ENCODE measurements at places on chromosomes 2 and 18.

DNA sequence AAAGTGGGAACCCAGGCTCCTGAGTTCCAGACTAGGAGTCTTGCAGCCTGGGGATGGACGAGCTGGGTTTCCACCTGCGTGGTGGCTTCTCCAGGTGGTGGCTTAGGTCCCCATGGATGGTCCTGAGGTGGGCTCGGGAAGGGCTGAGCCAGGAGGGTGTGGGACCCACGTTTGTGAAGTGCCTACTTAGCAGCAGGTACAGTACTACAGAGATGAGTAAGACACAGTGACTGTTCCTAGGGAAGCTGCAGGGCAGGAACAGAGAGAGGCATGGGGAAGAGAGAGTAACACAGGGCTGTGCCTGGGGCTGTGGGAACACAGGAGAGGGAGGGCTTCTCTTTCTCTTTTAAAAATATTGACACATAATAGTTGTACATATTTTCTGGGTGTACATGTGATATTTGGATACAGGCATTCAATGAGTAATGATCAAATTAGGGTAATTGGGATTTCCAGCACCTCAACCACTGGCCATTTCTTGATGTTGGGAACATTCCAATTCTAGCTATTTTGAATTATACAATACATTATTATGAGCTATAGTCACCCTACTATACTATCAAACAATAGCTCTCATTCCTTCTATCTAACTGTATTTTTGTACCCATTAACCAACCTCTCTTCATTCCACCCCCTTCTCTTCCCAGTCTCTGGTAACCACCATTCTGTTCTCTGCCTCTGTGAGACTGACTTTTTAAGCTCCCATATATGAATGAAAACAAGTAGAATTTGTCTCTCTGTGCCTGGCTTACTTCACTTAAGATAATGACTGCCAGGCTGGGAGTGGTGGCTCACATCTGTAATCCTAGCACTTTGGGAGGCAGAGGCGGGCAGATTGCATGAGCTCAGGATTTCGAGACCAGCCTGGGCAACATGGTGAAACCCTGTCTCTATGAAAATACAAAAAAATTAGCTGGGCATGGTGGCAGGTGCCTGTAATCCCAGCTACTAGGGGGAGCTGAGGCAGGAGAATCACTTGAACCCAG lies 15.0 kb downstream of the TOGARAM2 start:
- no peak for DNase-seq

DNA sequence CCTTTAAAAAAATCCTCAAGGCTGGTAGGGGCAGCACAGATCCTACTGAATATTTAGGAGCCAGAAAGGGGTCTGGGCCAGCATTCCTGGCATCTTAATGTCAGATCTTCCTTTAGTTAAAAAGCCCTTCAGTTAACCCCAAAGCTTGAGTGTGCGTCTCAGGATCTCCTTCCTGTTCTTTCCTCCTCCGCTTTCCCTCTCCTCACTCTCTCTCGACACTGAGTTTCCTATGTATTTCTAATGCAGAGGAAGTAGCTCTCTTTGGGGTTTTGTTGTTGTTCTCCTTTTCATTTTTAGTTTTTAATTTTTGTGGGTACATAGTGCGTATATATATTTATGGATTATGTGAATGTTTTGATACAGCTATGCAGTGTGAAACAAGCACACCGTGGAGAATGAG lies 109.9 kb upstream of the COPS8 start:
- DNase-seq = no peak

- DNase-seq = peak; percentile 99
Measured at GRCh38 chr18:43627848-43628530, 350.7 kb upstream of the SYT4 start.

GRCh38 chr2:11705063-11705462 lies 35.1 kb upstream of the NTSR2 start:
- no peak for DNase-seq

- DNase-seq = peak; percentile 73
Measured at GRCh38 chr18:7789856-7790552, 222.9 kb downstream of the PTPRM start.

DNA sequence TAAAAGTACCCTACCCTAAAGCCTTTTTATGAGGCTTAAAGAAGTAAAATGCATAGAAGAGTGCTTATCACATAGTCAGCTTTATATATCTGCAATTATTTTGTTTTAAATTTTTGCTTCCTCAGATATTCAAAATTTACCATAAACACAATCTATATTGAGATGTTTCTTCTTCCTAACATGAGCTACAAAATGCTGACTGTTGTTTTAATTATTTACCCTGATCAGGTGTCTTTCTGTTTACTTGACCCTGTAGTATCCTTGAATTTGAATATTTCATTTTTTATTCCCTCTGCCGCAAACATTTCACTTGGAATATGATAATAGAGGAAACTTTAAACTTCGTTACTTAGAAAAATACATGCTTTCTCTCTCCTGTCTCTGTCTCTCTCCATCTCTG lies 147.9 kb downstream of the TMX3 start:
- no peak for DNase-seq

GRCh38 chr2:23826771-23827170 lies 100.2 kb downstream of the ATAD2B start:
- DNase-seq = no peak

GRCh38 chr2:155633887-155634570 lies 698.5 kb downstream of the NR4A2 start:
- DNase-seq = no peak

DNA sequence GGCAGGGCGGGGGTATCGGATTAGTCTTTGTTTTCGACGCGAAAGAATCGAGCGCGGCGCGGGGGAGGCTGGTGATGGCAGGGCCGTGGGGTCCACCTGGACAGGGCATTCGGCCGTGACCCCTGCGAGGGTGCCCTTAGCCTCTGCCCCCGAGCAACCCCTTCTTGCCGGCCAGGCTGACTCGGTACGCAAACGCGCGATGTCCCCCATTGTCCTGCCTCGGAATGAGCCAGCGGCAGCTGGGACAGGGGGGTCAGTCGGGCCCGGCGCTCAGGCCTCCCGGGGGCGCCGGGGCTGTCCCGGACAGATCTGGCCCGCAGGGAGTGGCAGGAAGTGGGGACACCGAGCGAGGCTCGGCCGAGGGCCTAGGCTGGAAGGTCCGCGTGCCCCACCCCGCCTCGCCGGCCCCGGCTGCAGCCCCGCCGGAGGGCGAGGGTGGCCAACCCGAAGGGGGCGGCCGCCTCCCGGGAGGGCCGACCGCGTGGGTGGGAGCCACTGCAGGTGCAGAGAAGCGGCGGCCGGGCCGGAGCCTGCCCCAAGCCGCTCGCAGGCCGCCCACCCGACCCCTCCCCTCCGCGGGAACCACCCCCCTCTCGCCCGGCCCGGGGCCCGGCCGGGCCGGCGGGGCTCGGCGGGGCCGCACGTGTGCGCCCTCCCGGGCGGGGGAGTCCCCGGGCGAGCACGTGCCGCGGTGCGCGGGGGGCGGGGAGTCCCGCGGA lies at the start of gene TET3:
TSS of gene TET3 (plus strand) at position 708 of the 719 bp plus-strand sequence. CDS start 1,494 bp downstream, outside the sequence.
- DNase-seq = no peak

DNA sequence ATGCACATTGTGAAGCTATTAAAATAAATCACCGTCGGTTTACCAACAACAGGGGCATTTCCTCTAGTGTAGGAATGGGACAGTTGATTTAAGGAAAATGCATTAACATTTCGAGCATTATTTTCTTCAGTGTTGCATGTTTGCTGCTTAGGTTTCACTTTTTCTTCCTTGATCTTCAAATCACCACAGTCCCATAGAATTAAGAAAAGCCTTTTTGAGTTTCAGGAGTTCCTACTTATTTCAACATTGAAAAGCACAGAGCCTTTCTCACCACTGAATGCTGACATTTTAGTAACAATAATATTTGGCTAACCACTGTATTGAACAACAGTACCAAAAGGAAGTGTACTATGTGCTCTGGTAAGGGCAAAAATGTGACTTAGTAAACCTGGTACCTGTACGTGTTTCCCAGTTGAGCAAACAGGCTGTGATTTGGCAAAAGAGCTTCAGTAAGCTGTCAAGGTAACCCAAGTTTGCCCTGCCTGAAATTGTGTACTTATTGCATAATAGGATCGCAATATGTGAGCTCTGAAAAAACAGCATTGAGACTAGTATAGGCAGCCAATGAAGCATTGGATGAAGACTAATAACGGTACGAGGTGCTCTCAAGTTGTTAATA lies 2.2 kb downstream of the LRRTM4 start:
- no peak for DNase-seq

DNA sequence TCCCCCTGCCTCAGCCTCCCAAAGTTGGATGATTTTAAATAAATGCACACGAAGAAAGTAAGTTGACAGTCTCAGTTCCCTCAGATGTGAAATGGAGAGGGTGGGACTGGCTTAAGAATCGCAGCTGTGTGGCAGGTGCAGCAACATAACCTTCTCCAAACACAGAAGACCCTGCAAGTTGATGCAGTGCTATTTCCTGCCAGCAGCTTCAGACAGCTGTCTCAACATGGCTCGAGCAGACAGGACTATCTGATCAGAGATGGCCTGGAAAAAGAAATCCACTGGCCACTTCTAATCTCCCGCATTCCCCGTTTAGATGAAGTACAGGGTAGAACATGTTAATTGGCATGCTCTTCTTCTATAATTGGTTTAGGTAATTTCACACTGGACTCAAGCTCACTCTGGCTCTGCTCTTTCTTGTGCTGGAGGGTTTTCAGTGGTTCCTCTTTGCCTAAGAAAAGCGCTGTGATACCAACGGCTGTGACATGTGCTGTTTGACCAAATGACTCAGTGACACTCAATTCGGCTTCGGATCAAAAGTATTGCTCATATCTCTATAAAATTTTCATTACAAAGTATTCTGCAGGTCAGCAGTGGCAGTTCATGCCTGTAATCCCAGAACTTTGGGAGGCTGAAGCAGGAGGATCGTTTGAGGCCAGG lies 40.2 kb downstream of the MYOM1 start:
- no peak for DNase-seq

DNA sequence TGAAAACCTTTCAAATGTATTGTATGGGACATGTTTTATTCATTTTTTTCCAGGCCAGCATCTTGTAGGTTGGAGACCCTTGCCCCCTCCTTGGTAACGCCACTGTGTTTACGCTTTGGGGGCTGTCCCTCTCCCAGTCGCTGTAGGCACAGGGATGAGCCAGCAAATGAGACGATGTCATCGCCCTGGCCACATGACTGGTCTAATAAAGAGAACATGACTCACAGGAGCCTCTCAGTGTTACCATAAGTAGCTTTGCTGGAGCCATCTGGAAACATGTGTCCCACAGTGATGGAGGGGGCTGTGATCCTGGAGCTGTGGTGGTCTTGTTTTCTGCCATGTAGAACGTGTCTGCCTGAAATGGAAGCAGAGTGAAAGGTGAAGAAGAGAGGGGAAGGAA lies 78.9 kb downstream of the CD8B2 start:
- DNase-seq = no peak

GRCh38 chr2:212536817-212537725 lies 1.5 kb downstream of the ERBB4 start:
- peak; percentile 60 for DNase-seq

DNA sequence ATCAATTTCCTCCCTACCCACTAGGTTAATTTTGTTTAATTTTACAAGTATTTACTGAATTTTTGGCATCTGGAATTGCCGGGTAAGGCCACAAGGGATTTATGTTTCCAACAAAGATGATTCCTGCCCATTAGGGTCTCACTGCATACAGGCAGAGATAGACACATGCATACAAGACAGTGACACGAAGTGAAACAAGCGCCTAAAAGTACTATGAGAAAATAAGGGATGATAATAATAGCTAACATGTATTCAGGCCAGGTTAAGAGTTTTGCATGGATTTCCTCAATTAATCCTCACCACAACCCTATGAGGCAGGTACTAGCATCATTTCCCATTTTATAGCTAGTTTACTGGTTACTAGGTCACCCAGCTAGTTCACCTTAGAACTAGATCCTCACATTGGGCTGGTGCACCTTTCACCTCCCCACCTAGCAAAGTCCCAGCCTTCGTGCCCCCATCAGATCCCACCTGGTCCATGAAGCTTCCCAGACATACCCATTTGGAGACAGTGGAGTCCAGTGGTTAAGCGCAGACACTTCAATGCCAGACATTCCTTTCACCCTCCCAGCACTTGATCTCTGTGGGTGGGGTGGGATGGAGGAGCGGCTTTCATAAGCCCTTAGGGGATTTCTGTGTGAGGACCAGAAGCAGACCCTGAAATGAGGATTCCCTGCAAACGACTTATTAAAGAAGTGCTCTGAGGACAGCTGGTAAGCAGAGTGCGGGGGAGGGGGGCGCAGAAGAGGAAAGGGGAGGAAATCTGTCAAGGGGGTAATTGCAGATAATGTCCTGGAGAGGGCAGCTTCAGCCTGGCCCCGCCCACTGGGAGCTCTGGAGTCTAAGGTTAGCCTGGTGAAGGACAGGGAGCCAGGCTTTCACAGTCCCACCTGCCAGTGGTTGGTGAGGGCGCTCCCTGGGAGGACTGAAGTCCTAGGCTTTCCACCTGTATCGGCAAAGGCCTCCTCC lies 5.8 kb upstream of the DGUOK start:
- peak; percentile 1 for DNase-seq

DNA sequence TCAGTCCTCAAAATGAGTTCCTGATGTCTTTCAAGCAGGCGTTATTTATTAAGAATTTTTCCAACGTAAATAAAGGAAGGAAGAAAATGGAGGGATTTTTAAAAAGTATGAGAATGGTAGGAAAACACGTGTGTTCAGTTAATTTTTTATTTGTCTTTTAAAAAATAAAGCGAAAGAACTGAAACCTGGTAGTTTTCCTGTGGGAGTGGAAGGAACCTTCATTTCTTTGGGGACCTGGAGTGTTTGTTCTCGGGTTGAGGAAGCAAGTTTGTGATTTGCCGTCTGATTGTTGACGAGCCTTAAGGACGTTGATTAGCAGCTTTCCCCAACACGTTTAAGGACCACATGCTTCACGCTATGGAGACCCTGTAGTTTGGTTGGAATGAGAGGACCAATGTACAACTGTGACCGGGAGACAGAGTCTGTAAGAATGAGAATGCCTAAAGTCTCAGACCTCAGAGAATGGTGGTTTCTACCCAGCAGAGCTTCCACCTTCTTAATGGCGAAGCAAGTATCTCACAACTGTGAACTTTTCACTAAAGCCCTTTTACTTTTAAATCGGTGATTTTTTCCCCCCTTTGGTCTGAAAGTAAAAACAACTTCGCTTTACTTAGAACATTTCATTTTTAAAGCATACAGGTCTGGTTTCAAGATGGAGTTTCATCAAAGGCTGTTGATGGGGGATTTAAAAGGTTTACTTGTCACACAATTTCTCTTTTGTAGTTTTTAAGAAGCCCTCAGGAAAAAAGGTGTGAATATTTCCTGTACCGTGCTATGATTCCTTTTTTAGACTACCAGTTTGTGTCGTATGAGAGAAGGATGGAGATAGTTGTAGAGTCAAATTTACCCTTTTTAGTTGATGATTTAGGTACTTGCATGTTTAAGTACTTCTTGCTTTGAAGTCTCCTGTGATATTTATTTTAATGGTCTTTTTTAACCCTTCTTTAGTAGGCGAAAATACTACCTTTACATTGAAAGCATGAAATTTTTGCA lies 1.4 kb downstream of the TTC39C start:
- DNase-seq = no peak

- DNase-seq = no peak
Measured at GRCh38 chr2:65765376-65765775, 333.0 kb upstream of the SPRED2 start.

- no peak for DNase-seq
Measured at GRCh38 chr2:69554568-69554967, 89.0 kb downstream of the AAK1 start.

- DNase-seq = peak; percentile 83
Measured at GRCh38 chr2:6325616-6326015, 540.1 kb downstream of the CMPK2 start.
